ENCODE measurements at places on chromosomes 5 and 9. TPM values are rescaled to one million over a fixed set of nuclear protein-coding genes. Genes with fewer than 3 reads are reported as not detected.

The ALDH1B1 gene
- total RNA-seq, result 23.9 TPM

GRCh38 chr9:5999443-6000101 is 15.9 kb downstream of the RANBP6 start:
- DNase-seq, result no peak

DNA sequence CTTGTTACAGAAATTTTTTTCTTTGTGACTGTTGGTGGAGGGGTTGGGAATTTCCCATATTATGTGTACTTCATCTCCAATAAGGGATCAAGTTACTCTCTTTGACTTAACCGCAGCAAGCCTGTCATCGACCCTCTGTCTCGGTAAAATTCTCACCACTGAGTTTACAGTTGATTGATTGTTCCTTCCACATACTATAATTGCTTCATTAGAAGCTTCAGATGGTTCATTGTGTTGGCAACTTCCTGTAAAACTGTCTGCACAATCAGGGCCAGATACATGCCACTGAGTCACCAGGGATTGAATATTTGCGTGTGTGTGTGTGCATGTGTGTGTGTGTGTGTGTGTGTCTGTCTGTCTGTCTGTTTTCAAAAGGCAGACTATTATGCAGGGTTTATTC is 176.6 kb downstream of the ZNF462 start:
- peak; percentile 92 for DNase-seq

- no peak for DNase-seq
Measured at GRCh38 chr5:6761333-6761732, 48.1 kb downstream of the TENT4A start.

All from Daoy (cell line).